ENCODE measurements at places on chromosomes 4 and X.

DNA sequence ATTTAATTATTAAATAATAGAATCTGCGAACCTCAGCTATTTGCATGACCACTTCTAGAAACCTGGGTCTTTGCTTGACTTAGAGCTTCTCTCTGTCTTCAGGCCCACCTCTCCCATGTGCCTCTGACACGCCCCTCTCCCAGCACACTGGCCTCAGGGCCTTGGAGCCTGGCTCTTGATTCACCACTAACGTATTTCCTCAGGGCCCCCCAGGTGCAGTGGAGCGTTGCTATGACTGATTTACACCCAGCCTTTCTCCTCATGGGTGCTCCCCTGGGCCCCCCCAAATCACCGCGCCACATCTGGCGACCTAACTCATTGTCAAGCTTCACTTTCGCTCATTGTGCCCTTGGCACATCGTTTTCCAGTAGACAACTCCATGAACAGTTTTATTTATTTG, 37.9 kb upstream of the TENM3 start:
- DNase-seq, result no peak

- no peak for DNase-seq
Observed at GRCh38 chr4:102735582-102735981, 25.2 kb downstream of the MANBA start.

GRCh38 chrX:135596495-135596894, 76.0 kb downstream of the INTS6L start:
- DNase-seq, result no peak

GRCh38 chrX:35868501-35868900, 51.0 kb upstream of the CFAP47 start:
- no peak for DNase-seq

- no peak for DNase-seq
Observed at GRCh38 chr4:185931986-185932385, 120.0 kb upstream of the SORBS2 start.

DNA sequence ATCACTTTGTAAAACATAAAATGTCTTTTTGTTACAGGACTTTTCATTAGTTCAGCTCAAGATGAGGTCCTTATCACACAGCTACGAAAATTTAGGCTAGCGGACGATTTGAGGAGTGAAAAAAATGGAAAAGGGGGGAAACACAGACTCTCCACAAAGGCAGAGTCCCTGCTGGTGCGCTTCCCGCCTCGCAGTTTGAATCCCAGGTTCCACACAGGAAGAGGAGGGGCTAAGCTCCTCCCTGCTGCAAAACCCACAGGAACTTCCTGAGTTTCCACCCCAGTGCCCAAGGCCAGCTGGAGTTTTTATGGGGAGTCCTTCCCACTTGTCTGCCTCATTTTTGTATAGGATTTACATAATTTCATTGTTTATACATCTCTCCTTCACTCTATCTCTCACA, 11.2 kb downstream of the ADAM29 start:
- DNase-seq, result no peak

- peak; percentile 42 for DNase-seq
Observed at GRCh38 chrX:17459008-17459611, 84.1 kb downstream of the NHS start.

- DNase-seq, result peak; percentile 28
Observed at GRCh38 chrX:34866646-34867045, 76.0 kb upstream of the FAM47B start.

GRCh38 chr4:14165222-14165920, 537.8 kb upstream of the BOD1L1 start:
- DNase-seq, result no peak

GRCh38 chr4:183394166-183394951, 50.1 kb upstream of the CDKN2AIP start:
- no peak for DNase-seq

- DNase-seq, result peak; percentile 14
Observed at GRCh38 chrX:22577181-22577580, 304.5 kb downstream of the CBLL2 start.

DNA sequence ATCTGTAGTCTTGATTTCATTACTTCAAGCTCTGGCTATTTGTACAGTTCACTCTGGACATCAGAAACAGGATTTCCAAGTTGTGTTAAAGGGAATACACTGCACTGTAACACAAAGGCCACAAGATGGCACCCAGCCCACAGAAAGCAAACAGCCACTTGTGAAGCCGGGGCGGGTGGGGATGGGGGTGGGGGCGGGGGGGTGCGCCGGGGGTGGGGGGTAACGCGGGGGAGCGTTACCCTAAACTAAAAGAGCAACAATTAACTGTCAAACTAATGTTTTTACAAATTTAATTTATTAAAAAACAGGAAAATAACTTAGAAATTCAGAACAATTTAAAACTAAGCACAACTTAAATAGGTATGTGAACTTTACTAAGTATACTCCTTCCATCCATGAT, 27.3 kb downstream of the PRDX4 start:
- no peak for DNase-seq

GRCh38 chrX:11611965-11612364, 53.8 kb downstream of the ARHGAP6 start:
- DNase-seq, result no peak

- DNase-seq, result no peak
Observed at GRCh38 chrX:101208152-101208905, 11.3 kb upstream of the DRP2 start.

GRCh38 chr4:145931403-145931802, 7.2 kb downstream of the ZNF827 start:
- no peak for DNase-seq

GRCh38 chrX:56802921-56803849, 74.1 kb downstream of the NBDY start:
- DNase-seq, result peak; percentile 66

DNA sequence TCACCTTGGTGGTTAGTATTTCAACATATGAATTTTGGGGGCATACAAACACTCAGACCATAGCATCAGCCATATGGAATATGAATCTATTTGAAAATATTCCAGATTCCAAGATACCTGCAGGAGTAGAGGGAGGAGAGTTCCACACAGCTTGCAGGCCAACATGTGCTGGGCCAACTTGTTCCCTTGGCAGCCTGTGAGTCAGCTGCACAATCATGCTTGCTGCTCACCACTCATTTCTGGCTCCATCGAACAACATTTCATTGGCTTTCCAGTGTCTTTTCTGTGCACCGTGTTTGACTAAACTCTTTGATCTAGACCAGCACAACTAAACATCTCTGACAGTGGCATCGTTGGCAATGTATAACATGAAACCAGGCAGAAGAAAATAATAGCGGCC, 282.5 kb upstream of the RASGEF1B start:
- DNase-seq, result no peak

All from AG09309 (cell line).